Ovary (tissue), 10 donors: ENCODE measurements at places on chromosomes 3 and 15. TPM values are rescaled to one million over a fixed set of nuclear protein-coding genes. Genes with fewer than 3 reads are reported as not detected.

DNA sequence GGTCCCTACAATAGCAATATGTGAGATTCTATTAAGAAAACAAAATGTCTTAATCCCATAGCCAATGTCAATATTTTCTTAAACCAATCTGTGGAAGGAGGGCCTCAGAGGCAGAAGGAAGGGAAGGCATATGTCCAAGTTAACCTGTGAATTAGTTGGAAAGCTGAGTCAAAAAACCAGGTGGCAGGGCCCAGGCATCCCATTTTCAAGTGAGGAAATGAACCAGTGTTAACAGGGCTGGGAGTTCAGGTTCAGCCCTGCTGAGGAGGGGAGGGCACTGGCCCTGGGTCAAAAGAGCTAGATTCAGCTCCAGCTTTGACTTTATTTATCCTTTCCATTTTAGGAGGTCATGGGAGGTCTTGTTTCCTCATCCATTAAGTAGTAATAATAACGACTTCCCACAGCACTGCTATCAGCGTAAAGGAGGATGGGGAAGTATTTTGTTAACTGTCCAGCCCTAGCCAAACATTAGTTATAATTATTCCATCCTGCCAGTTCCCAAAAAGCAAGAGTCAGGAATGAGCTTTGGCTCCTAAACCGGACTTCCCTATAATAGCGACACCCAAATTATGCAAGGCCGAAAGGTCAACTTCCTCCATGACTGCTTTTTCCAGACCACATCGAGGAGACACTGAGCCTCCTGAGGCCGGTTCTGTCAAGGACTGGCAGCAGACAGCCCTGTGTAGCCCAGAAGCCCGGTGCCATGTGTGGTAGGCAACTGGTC is 3.2 kb downstream of the MASP1 start:
- DNase-seq, result no peak

- DNase-seq, result no peak
Measured at GRCh38 chr15:89496155-89497098, at the start of gene RHCG. RHCG (minus strand) TSS chr15:89496583; CDS start chr15:89496544, 39 bp downstream.

- DNase-seq, result no peak
Measured at GRCh38 chr3:3734881-3735280, 64.3 kb upstream of the LRRN1 start.

DNA sequence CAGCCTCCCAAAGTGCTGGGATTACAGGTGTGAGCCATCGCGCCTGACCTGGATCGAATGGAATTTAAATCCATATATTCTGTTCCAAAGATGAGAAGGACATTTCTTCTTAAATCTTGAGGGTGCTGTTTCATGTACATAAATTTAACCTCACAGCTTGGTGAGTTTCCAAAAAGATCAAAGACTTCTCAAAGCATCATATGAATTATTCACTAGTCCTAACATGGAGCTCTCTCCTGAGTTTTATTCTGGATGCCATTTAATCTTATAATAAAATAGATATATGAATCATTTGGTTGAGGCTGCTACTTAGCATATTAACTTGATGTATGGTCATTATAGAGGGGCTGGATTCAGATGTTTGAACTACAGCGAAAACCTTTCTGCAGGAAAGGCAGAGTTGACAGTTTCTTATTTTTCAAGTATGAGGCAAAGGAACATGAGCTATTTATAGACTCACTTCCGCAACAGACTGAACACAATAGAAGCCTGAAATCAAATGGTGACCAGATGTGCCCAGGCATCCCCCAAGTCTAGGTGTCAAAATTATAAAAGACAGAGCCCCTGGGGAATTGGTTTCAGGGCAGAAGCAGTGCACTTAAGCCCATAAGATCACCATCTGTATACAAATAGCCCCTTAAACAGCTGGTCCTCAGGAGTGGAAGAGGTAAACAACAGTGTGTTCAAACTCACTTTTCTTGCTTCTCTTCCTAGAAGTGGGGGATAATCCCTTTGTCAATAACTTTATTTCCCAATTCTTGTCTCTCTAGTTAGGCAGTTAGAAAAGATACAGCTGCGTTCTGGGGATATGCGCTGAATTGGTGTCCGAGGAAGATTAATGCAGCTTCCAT is 29.7 kb downstream of the STARD9 start:
- DNase-seq, result no peak

DNA sequence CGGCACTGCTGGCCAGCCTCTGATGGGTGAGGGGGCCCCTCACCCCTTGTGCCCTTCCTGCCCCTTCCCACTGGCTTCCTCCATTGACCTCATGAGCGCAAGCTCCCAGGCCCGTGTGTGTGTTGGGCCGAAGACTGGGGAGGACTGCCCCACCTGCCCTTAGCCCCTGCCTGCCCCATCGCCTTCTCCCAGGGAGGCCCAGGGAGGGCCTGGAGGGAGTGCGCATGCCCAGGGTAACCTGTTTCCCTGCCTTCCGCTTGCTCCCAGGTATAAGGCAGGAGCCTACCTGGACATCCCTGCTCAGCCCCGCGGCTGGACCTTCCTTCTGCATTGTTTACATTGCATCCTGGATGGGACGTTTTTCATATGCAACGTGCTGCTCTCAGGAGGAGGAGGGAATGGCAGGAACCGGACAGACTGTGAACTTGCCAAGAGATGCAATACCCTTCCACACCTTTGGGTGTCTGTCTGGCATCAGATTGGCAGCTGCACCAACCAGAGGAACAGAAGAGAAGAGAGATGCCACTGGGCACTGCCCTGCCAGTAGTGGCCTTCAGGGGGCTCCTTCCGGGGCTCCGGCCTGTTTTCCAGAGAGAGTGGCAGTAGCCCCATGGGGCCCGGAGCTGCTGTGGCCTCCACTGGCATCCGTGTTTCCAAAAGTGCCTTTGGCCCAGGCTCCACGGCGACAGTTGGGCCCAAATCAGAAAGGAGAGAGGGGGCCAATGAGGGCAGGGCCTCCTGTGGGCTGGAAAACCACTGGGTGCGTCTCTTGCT is 8.8 kb downstream of the DLL4 start:
- DNase-seq, result no peak

- DNase-seq, result no peak
Measured at GRCh38 chr3:134879990-134880389, 84.9 kb downstream of the EPHB1 start.

DNA sequence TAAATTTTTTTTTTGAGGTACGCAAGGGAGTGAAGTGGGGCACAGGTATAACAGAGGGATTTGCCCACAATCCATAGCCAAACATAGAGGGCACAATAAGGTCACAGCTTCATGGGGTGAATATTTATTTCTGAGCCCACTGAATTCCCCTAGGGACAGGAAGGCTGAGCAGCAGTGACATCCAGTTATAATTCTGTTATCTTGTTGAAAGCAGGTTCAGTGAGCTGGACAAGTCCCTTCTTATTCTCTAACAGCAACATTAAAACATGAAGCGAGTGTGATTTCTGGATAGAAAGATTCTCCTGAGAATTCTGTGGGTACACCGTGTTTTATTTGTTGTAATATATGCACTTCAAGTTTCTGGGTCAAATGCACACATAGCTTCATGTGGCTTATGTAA is 538.2 kb downstream of the NAALADL2 start:
- DNase-seq, result no peak

GRCh38 chr15:100835636-100836035 is 44.0 kb upstream of the ALDH1A3 start:
- no peak for DNase-seq

- DNase-seq, result no peak
Measured at GRCh38 chr15:69951898-69952555, 145.7 kb downstream of the TLE3 start.

DNA sequence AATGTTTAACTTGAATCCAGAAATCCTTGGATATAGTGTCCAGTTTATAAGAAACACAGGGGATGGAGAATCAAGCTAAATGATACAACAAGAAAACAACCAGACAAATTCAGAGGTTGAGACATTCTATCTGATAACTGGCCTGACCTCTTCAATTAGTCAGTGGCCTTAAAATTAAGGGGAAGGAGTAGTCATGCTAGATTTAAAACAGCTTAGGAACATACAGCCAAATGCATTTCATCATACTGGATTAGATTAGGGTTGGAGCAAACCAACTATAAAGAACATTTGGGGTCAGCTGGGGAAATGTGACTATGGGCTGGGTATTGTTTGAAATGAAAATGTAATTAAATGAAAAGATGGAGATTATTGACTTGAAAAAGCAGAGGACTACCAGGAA is 53.3 kb downstream of the PPARG start:
- no peak for DNase-seq

TMIE gene
- polyA plus RNA-seq, result 1.3 TPM

LXN gene
- 48.4 TPM for polyA plus RNA-seq

SPESP1 gene
- 4.8 TPM for polyA plus RNA-seq
